ENCODE measurements at places on chromosomes 2 and 18.

DNA sequence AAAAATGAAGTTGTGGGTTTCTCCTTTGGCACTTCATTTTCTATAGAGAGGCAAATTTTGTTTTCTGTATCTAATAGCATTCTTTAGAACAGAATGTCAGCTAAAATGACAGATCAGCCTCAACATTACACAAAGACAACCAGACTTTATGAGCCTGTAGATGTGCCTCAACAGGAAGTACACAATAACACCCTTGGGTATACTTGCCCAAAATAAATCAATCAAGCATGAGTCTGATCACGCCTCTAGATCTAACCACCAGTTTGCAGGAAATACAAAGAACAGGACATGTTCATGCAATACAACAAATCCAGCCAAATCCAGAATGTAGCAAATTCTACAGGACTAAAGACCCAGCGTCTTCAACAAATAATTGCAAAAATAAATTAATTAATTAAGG is 11.2 kb upstream of the DAPL1 start:
- DNase-seq: no peak

DNA sequence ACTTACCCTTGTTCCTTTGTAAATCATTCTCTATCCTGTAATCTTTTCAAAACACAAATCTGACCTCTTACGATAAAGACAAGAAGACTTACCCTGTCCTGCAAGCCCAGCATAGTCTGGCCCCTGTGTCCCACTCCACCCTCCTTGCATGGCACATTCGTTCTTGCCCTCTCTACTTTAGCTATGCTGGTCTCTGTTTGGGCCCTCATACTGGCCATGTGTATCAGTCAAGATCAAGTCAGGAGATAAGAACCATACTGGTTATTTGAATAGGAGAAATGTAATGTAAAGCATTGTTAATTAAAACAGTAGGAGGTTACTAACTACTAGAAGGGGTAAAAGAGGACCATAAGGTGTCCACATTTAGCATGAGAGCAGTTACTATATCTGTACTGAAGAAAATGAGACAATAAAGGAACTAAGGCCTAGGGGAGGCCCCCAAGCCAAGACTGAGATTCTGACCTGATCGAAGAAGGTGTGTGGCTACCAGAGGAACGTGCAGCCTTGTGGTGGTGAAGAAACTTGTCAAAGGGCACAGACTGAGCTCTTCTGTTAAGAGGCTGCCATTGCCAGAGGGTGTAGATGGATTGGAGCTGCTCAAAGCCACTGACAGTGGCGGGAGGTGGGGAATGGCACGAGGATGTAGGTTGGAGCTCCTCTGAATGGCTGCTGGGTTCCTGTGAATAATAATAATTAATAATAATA is 80.8 kb downstream of the KCTD18 start:
- DNase-seq: no peak

DNA sequence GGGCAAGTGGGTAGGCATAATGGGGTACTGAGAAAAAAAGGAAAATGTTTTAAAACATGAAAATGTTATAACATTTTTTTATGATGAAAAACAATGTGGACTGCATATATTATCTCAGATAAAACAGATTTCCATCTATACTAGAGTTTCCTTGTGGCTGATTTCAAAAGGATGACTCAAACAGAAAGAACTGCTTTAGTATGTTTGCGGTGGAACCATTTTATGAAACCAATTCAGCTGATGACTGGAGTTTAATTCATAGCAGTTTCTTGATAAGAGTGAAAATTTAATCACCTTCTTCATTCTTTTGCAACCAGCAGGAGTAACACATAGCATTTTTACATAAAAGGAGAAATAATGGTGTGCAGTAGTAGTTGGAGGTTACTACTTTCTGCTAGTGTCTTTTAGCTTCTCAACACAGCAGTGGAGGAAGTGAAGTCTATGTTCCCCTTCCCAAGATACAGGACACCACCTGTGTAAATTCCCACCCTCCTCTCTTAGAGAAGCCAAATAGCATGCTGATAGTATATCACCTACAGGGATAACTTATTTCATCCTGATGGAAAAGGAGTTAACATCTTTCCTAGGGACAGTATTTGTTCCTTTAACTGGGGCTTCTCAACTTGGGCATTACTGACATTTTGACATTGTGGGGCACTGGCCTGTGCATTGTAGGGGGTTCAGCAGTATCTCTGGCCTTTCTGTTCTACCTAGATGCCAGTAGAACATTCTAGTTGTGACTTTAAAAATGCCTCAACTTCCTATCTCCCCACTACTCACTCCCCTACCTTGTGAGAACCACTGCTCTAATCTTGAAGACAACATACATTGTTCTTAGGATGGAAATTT is 29.9 kb downstream of the PELI1 start:
- DNase-seq: no peak

DNA sequence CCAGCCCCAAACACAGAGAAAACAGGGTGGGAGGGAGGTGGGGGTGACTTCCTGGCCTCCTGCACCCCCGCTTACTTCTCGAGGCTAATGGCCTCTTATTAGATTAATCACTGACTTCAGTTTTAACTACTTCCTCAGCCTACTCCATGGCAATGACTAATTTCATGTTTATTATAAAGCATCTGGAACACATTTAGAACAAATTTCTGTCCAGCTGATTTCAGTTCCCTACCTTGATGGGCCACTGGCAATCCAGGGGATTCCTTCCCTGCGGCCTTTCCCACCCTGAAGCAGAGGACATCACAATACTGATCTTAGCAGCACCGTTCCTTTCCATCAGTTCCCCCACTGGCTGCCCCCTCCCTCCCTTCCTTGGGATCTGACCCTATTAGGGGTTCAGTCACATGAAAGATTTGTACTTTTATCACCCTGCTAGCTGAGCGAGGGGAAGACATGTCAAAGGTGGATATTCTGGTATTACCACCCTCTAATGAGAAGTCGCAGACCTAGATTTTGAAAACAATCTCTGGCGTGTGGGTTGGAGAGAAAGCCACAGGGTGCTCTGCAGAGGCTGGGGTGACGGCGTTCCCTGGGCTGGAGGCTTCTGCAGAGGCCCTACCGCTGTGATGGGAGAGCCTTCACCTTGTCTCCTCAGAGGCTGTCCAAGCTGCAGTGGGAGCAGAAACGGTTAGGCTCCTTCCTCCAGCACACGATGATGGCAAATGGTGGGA is 67.6 kb downstream of the KIAA2012 start:
- DNase-seq: no peak

DNA sequence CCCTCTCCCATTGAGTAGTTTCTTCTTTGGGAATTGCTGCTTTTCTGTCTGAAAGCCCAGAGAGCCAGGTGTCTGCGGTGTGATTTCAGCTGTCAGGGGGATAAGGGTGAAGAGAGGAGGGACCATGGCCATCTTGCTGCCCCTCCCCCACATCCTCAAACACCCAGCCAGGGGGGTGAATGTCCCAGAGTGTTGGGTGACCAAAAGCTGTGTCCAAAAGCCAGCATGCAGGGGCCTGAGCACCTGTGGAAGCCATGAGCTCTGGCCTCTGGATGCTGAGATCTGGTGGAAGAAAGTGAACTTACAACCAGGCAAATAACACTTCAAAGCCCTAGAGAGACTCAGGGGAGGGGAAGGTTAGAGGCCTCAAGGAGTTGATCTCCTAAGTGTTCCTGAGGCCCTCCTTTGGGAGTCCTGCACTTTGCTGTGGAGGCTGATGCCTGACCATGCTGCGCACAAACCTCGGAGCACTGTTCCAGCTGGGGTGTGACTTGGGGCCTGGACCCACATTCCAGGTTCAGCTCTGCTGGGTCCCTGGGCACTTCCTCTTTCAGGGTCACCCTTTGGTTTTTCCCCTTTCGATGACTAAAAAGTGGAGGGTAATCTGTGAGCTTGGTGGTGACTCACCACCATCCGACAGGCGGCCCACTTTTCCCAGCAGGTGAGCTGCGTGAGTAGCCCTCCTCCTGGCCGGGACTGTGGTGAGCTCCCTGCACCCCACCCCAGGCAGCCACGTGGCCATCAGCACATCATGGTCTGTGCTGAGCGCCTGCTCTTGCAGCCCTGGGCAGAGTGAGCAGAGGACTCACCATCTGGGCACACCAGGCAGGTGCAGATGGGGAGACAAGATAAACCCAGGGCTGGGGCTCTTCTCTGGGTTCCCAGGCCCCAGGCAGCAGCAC is 66.8 kb upstream of the FOSL2 start:
- no peak for DNase-seq

DNA sequence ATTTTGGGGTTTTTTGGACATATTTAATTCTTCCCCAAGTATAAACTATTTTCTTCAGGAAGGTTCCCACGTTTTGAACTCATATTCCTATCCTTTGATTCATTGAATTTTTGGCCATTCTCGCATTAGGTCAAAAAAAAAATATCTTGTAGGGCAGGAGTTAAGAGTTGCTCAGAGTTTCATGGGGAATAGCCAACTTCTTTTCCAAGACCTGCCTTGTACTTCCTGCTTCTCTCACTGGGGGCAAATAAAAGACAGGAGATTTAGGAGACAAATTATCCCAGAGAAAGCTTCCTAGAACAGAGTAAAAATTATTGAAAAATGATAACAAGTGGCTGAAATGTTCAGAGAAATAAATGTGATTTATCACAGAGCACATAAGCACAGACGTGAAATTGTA is 55.2 kb upstream of the BCL11A start:
- DNase-seq: no peak

- no peak for DNase-seq
Observed at GRCh38 chr2:1561811-1562421, 148.7 kb downstream of the TPO start.

DNA sequence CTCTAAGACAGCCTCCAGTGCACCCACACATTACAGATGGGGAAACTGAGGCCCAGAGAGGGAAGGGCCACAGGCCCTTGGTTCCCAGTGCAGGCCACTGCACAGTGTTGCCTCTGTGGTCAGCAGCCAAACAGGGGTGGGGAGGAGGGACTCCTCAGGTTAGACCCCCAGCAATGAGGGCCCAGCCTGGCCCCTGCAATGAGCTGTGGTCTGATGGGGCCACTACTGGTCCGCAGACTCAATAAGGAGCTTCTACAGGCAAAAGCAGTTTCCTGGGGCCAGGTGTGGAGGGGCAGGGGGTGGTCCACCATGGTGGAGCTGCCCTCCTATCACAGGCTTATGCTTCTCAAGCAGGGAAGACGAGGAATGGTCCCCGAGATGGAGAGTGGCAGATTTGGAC is 87.6 kb downstream of the HS1BP3 start:
- DNase-seq: no peak

- no peak for DNase-seq
Observed at GRCh38 chr2:68521037-68521436, 53.7 kb downstream of the APLF start.

DNA sequence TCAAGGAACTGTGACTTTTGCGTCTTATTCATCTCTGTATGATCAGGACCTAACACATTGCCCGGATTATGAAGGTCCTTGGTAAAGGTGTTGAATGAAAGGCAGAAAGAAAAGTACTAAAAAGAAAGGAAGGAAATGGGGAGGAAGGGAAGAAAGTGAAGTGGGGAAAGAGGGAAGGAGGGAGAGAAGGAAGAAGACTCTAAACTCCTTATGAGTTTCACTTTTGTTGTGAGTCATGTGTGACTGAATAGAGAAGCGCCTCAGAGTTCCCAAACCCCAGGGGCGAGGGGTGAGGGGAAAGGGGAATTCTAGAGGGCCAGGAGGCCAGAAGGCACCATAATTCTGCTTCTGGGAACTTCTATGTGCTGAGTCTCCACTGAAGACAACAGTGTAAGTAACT is 30.9 kb upstream of the OSBPL6 start:
- no peak for DNase-seq

DNA sequence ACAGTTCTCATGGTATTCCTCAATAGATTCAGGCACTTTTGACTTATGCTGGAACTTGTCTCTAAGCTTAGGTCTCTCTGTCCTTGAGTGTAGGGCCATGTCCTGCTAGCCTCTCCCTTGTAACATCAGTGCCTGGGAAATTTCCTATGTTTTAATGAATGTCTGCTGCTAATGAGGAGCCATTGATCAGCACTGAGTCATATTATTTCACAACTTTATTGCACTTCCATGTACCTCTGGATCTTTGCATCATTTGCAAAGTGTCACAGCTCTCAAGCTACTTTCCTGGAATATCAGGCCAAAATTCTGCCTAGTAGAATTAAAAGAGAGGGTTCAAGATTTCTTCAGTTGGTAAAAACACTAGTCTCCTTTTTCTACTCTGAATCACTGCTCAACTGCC is 102.5 kb downstream of the GAREM1 start:
- DNase-seq: no peak

- no peak for DNase-seq
Observed at GRCh38 chr2:203533676-203534591, 1.2 kb downstream of the RAPH1 start.

- DNase-seq: no peak
Observed at GRCh38 chr2:116582850-116583249, 1231.6 kb upstream of the DDX18 start.

Measured in activated CD8-positive, alpha-beta memory T cell treated with anti-CD3 and anti-CD28 coated beads for 48 hours (primary cell).